ENCODE measurements at places on chromosomes 1 and 21.

DNA sequence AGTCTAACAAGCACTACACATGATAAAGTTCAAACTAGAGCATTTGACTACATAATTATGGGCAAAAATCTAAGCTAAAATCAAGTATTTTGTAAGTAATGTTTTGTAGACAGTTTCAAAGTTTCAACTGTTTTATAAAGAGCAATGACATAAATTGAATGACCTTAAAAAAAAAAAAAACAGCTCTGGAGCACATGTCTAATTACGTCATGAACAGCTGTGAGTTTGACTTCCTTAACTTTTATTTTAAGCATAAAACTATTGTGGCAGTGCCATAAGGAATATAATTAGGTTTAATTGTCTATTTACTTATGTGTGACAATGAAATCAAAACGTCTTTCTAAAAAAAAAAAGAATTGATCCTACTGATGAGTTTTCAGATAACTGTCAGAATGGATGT lies 272.5 kb upstream of the LRRC7 start:
- DNase-seq = no peak

DNA sequence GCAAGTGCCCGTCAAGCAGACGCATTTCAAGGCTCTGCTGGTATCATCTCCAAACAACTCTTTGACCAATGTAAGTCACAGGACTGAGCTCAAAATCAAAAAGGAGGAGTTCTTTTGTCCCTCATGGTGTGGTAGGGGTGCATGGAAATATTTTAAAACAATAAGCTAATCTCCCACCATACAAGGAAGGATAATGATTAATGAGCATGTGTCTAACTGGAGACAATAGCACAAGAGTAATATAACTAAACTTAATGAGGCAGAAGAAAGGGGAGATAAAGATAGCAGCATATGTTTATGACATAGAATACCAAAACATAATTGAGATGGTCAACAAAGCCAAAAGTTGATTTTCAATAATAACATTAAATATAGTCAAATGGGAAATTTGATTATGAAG lies 668.0 kb upstream of the ZP4 start:
- DNase-seq = no peak

- no peak for DNase-seq
Observed at GRCh38 chr1:203706444-203706843, 58.5 kb upstream of the LAX1 start.

- no peak for DNase-seq
Observed at GRCh38 chr1:25902462-25902861, 3.8 kb downstream of the STMN1 start.

GRCh38 chr1:48405400-48405799 lies 66.6 kb downstream of the SPATA6 start:
- peak; percentile 2 for DNase-seq

GRCh38 chr1:3542676-3543075 lies 68.6 kb downstream of the MEGF6 start:
- no peak for DNase-seq

GRCh38 chr1:151986501-151987190 lies 7.0 kb downstream of the S100A10 start:
- DNase-seq = no peak

DNA sequence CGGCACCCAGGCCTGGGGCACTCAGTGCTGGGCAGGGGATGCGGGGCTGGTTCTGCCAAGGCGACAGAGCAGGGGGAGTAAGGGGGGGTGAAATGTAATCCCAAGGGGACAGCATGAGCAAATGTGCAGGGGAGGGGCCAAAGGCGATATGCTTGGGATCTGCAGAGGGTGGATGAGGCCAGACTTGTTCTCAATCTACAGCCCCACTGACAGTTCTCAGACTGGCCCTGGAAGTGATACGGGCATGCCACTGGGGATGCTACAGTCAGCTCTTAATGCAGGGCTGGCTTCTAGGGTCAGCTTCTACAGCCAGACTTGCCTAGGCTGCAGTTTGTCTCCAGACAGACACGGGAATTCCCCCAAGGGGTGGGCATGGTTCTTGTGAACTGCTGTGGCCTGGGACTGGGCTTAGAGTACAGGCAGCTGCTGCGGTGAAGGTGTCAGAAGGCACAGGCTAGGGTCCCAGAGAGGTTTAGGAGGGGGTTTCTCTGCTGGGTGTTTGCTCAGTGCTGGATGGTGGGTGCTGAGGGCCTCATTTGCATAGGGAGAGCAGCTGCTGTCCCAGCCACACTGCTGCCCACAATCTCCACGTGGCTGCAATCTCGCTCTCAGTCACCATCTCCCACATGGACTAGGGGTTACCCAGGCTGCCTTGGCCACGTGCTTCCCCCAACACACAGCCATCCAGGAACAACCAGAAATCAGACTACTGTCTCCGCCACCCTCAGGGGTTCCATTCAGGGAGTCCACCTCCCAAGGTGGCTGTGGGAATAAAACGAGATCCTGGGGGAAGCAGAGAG lies 190.1 kb downstream of the HIVEP3 start:
- no peak for DNase-seq

- DNase-seq = peak; percentile 35
Observed at GRCh38 chr1:18385239-18385790, 95.4 kb upstream of the KLHDC7A start.

GRCh38 chr1:154145986-154146385 lies 8.9 kb downstream of the NUP210L start:
- no peak for DNase-seq

GRCh38 chr1:93324486-93325464 lies 20.9 kb upstream of the DR1 start:
- DNase-seq = peak; percentile 85

All from fibroblast of skin of right biceps (primary cell).